ENCODE measurements at places on chromosomes 4 and X.

DNA sequence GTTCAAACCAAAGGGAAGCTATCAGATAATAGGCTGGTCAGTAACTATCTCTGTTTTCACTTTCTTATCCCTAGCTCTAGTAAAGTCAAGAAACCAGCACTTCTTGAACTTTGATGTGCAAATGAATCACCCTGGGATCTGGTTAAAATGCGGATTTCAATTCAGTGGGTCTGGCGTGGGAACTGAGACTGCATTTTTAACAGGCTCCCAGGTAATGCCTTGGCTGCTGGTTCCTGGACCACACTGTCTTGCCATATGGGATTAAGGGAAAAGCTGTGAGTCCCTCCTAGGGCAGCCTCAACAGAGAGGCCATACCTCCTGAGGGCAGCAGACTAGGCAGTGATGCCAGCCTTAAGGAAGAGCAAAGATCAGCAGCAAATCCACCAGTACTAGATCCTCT lies 1.7 kb downstream of the RNF175 start:
- no peak for DNase-seq

DNA sequence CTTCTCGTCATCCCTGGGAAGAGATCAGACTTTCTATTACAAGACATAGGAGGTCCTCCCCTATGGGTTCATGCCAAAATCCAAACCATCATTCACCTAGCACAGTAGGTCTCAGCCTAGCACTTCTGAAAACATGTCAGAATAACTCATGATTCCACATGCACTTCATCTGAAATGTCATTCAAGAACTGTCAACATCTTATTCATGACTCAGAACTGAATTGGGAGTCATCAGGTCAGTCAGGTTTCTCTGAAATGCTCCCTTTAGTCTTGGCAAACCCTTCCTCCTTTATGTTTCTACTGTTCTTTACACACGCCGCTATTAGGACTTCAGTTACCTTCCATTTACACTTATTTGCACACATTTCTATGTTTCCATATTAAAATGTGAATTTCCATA lies 67.2 kb downstream of the ANTXR2 start:
- DNase-seq = no peak

DNA sequence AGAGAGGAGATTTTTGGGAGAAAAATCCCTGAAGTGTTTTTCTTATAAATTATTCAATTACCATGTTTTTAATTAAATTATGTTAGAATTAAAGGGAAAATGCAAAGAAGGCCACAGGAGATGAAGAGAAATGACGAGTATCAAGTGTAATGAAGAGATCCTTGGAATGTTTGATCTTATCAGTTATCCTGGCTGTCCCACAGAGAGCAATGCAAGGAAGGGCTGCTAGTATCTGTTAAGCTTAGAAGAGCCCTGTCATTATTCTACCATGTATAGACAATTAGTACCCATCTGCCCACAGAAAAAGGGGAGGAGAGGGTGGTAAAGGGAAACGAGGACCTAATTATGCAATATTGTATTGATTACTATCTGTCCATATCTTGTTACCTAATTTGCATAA lies 257.1 kb downstream of the BANK1 start:
- DNase-seq = no peak

GRCh38 chr4:77629885-77630284 lies 24.3 kb downstream of the CXCL13 start:
- no peak for DNase-seq

DNA sequence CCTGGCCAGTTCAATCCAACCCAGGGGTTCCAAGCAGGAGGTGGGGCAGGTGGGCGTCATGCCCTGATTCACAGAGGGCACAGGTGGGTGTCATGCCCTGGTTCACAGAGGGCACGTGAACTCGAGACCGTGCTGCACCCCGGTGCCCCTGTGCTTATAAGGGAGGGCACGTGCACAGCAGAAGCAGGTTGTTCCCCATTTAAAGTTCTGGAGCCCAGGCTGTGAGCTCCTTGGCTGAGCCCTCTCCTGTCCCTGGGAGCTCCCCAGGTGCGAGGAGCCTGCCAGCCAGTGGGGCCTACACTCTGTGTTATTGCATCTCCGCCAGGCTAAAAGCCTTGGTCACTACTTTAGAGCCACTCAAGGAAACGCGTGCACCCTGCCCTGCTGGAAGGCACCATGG lies 3.2 kb upstream of the CPZ start:
- no peak for DNase-seq

GRCh38 chr4:123446865-123447474 lies 50.4 kb downstream of the SPRY1 start:
- no peak for DNase-seq

- DNase-seq = no peak
Observed at GRCh38 chrX:14941301-14941700, 68.1 kb downstream of the MOSPD2 start.

DNA sequence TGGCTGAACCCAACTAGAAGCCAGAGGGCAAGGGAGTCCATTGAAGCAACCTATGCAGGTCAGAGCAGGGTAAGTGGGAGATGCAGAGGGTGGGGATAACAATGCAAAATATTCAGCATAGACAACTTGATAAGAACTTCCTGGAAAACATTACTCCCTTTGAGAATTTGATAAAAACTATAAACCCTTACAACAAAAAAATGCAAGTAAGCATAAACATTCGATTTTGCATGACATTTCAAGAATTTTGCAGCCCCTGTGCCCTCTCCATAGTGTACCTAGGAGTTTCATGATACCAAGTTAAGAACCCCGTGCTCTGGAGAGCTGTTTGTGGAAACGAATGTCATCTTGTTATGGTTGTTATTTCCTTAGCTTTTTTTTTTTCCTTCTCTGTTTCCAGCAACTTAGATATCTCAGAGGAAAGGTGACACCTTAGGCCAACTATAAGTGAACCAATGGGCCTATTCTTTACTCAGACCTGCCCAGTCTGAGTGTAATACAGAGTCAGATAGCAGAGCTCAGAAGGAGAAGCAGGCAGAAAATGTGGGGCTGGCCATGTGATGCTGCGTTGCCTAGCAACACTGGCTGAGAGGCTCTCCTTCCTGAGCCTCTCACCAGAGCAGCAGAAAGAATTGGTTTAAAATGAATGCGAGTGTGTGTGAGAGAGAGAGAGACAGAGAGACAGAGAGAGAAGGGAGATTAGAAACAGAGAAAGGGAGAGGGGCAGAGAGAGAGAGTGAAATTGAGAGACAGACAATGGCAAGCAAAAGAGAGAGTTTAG lies 36.7 kb upstream of the GABRQ start:
- DNase-seq = no peak

DNA sequence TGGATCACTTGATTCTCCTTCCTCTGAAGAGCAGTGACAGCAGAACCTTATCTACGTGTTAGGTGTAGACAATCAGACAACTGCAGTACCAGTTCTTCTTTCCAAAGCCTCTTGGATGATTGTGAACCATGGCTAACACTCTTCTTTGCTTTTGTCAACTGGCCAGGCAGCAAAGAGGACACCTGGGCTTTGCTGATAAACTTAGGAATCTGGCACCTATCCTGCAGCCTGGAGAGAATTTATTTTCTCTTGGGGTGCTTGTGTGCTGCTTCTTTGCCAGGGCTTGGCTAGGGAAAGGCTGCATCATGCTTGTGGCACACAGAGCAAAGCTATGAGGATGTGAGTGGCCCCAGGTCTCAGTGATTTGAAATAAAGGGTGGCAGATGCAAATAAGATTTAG lies 77.4 kb downstream of the ANAPC4 start:
- no peak for DNase-seq

- DNase-seq = no peak
Observed at GRCh38 chrX:13386636-13387035, 66.8 kb upstream of the ATXN3L start.

DNA sequence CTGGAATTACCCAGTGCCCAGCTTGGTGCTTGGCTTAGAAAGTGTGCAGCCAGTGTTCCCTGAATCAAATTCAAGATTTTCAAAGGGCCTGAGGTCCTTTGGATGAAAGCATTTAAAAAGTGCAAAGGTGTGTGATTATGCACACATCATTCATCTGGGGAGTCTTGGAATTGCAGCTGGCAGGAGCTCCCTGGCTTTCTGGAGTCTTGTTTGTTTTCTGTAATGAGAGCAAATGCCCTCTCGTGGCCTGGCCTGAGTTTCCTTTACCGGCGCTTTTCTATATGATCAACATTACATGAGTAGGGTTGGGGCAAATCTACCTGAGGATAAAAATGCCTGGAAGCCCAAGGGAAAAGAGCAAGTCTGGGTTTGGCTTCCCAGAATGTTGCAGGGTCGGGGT lies 24.6 kb upstream of the SORCS2 start:
- DNase-seq = no peak

DNA sequence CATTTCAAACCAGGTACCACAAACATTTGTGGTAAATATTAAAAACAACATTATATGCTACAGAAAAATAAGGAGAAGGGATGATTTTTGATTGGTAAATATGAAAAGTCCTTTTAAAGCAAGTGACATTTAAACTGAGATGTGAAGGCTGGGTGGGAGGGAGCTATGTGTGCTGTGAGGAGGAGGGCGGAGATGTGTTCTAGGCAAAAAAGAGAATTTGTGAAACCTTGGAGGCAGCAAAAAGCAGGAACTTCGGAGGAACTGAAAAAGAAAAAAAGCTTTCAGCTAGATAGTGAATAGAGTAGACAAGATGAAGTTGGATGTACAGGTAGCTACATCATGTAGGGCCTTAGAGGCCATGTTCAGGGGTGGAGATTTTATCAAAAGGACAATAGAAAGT lies 10.1 kb upstream of the ARAP2 start:
- DNase-seq = no peak

DNA sequence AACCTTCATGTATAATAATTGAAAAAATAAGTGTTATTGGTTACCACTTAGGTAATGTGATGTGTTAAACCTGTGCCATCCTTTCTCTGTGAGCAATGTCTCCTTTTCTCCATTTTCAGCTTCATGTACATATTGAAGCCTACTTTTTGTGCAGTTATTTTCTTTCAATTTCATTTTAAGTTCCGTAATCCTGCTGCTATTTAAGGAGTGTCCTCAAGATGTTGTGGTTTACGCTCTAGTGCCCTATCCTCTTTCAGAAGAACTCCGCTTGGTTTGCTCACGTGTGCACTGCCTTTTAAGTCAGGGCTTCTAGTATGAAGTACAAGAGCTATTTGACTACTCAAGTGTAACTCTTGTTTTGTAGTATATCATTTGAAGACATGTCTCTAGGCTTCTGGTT lies 2253.2 kb upstream of the TENM3 start:
- DNase-seq = peak; percentile 3

DNA sequence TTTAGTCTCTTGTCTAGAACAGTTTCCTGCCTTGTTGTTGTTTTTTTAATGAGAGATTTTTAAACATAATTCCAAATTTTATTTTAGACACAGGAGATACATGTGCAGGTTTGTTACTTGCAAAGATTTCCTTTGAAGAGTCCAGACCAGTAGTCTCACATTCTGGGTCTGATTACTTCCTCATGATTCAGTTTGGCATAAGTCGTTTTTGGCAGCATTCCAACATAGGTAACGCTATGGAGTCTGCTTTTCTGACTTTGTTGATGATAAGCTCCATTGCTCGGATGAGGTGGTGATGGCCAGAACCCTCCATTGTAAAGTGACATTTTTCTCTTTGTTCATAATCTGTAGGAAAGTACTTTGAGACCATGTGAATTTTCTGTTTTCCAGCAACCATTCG lies 74.7 kb downstream of the CLCN4 start:
- no peak for DNase-seq

DNA sequence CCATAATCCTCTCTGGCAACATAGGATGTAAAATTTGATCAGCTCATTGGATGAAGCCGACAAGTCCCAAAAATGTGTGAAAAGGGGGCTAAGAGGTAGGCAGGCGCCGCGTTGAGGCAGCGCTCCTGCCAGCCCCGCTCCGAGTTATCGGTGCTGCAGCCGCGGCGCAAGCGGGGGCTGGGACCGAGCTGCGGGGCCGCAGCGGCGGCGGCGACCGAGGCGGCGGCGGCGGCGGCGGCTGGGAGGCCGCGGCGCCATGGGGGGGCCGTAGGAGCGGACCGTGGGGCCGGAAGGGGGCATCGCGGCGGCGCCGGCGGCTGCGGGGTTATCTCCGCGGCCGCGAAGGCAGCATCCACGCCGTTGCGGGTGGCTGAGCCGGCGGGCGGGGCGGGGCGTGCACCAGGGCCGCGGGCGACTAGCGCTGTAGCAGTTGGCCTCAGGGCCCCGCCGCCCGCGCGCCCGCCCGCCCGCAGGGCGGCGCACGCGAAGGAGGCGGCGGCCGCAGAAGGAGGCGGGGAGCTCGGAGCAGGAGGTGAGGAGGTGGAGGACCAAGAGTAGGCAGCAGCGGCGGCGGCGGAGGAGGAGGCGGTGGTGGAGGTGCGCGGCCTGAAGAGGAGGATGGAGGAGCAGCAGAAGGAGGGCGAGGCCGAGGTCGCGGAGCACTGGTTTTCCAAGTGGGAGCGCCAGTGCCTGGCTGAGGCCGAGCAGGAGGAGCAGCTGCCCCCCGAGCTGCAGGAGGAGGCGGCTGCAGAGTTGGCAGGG lies 126.0 kb upstream of the CXorf66 start:
- no peak for DNase-seq

- no peak for DNase-seq
Observed at GRCh38 chrX:72735561-72735960, 21.5 kb upstream of the PHKA1 start.

GRCh38 chr4:10492464-10492863 lies 35.2 kb upstream of the ZNF518B start:
- DNase-seq = peak; percentile 7

- DNase-seq = no peak
Observed at GRCh38 chr4:185213877-185214276, 4.5 kb downstream of the SNX25 start.

DNA sequence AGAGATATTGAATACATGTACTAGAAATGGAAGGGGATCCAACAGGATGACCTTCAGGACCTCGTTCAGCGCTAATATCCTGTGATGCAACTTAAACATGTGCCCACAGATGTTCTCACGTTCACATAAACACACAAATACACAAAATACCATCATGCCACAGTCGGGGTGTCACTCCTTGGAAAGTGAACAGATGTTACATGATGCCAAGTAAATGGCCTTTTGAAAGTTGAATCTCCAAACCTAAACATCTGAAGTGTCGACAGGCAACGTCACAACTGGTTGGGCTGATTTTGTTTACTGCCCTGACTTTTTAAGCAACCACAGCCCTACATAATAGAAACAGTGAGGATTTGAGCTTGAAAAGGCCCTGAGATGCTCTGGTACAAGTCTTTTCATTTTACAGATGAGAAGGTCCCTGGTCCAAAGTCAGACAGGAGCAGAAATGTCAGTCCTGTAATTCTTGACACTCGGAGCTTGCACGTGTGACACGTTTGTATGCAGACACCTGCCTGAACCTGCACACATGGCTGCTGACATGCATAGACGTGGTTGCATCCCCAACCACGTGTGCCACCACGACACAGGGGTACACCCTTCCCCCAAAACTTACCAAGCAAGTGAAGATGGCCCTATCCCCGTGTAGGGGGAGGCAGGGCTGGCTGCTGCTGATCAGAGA lies 23.5 kb upstream of the BCORL1 start:
- DNase-seq = no peak

- no peak for DNase-seq
Observed at GRCh38 chr4:87410679-87411078, 11.7 kb upstream of the NUDT9 start.

All from right renal cortex interstitium (tissue), 3 donors.